EH (cell line): ENCODE measurements at places on chromosomes 4 and X.
A peak's percentile ranks its signal among the peaks of the same experiment; 100 is the strongest.

DNA sequence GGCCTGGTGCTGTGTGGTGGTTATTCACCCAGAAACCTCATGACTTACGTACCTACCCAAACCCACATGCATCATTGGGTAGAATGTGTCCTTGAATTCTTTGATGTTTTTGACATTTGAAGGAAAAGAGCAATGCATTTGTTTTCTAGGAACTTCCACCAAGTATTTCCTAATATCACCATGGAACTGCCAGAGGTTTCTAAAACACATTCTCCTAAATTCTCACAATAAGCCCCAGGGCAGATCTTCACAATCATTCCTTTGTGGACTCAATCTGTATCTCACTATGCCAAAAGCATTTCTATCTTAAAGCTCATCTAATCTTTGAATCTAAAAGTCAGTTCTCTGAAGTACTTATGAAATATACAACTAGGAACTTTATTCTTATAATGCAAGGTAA, 8.3 kb upstream of the ODAM start:
- no peak for DNase-seq

DNA sequence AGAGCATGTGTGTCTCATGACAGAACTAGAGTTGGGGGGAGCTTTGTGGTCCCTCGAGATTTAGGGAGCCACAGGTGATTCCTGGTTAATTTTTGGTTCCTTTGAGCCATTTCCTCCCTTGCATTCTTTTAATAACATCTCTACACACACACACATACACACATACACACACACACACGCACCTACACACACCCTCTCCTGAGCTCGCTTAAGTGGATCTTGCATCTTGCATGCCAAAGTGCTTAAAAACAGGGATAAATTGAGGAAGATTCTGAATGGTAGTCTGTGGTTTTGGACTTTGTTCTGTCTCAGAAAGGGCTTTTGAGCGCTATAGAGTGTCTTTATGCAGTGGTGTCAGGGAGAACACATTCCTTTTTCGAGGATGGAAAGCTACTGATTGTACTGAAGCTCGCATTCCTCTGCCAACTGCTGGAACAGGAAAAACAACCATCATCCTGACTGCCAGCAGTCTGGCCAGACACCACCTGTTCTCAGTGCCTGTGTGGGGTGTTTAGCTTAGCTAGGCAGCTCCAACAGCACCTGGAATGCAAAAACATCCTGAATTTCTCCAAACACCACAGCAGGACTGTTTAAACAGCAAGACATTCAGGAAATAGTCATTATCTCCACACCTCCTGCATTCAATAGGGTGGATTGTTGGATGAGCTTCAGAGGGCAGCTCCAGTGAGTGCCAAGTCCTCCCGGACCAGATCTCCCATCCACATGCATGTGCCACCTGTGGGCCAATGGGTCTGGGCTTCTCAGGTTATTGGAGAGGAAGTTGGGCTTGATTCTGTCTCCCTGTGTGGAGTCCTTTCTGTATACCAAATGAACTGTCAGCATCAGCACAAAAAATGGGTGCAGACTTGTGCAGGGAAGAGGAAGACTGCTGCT, 21.9 kb upstream of the IGFBP7 start:
- no peak for DNase-seq

DNA sequence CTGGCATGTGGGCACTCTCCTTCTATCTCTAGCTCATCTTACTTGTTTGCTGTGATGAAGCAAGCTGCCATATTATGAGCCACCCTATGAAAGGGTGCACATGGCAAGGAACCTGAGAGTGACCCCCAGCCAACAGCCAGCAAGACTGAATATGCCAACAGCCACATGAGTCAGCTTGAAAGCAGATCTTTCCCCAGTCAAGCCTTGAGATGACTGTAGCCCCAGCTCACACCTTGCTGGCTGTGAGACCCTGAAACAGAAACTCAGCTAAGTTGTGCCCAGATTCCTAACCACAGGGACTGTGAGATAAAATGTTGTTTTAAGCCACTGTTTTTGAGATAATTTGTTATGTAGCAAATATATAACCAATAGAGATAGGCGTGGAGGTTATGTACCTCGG, 36.2 kb downstream of the KDM5C start:
- DNase-seq = peak; percentile 3

GRCh38 chr4:47505666-47506065, 20.6 kb downstream of the ATP10D start:
- peak; percentile 53 for DNase-seq

DNA sequence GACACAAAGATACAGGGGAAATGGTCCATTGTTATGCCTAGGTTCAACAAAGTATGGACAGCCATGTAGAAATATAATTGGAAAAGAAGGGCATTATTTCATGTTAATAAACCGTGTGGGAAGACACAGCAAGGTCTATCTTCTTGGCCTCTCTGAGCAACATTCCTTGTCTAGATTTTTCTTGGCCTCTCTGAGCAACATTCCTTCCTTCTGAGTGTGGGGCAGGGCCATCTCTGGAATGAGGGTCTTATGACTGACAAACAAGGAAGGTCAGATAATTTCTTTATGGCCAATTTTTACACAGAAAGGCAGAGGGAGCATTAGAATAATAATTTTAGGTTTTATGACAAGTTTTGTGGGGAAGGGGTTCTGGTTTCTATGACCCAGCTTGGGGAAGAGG, 24.3 kb upstream of the MAOA start:
- DNase-seq = no peak

DNA sequence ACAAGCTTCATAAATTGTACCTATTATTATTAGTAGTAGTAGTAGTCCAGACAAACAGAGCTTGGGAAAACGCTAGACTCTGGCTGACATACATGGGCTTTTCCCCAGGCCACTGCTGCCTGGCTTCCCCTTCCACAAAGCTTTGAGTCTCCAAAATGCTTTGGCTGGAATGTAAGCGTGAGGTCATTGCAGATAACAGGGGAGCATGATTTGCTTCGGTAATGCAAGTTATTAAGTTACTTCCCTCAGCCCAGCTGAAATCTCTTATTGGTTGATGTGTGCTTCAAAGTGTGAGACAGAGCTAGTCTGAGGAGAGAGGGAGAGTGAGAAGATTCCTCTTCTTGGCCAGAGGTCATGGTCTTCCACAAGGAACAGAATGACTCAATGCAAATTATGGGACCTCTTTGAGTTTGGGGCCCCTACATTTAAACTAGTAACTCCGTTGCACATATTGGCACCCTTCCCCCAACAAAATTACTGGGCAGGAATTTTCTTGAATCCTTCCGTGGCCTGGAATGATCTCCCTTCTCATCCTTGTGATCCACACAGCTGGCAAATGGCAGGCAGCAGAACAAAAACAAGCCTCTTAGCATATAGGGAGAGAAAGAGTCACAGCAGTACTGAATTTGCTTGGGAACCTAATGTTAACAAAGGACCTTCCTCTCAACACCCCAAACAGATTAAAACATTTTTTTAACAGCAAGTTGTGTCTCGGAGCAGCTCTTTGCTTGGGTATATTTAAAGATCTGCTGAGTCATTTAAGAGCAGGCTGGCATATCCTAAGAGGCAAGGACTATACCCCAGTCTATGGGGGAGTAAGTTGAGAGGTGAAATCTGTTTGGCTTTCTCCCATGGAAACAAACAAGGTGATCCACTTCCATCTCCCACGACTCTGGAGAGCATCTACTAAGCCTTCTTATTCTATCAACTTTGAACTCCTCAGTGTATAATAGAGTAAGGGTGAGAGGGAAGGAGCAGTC, 19.9 kb downstream of the AR start:
- peak; percentile 73 for DNase-seq

DNA sequence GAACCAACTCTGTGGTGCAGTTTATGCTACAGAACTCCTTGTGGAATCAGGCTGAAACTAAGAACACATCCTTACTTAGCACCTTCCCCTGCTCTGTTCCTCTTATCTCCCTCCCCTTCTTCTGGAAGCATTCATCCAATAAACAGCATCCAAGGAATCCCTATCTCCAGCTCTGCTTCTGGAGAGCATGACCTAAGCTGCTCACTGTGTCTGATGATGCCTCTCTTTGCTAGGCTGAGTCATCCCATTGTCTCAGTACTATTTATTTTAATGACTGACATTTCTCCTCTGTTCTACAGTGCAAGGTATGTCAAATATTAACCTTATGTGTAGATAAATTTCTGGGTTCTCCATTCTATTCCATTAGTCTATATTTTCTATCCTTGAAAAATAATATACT, 71.2 kb downstream of the BEND2 start:
- no peak for DNase-seq

DNA sequence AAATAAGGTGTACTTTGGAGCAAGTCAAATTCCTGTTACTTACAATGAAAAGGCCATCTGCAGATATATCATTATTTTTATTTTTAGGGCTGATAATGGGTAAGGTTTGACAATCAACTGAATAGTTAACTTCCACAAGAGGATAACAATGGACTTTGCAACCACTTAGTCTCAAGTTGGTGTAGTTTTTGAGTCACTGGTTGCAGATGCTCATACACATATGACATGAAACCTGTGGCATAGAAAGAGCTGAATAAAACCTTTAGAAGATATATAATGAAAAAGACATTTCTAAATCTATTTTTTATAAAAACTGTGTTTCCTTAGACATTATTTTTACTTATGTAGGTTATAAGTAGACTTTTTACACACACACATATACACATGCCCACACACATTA, 2110.9 kb downstream of the PCDH7 start:
- no peak for DNase-seq

DNA sequence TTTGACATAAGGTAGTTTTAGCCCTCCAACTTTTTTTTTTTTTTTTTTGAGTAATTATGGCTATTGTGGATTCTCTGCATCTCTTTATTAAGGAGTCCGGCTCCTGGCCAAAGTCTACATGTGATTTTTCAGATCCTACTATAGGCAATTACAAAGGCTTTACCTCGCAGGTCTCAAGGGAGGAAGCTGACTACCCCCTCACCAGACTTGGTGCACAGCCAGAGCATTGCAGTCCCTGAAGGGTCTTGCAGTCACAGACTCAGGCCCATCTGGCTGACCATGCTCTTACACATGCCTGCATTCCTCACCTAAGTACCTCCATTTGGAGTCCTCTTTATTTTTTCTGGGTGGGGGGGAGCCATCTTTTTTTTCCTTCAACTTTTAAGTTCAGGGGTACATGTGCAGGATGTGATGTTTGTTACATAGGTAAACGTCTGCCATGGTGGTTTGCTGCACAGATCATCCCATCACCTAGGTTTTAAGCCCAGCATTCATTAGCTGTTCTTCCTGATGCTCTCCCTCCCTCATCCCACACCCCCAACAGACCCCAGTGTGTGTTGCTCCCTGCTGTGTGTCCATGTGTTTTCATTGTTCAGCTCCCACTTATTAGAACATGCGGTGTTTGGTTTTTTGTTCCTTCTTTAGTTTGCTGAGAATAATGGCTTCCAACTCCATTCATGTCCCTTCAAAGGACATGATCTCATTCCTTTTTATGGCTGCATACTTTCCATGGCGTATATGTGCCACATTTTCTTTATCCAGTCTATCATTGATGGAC, 88.4 kb upstream of the STIM2 start:
- no peak for DNase-seq

- peak; percentile 44 for DNase-seq
Measured at GRCh38 chrX:31563792-31564191, 492.0 kb upstream of the FTHL17 start.
